NB4 (cell line): ENCODE measurements at places on chromosomes 2 and 18.

DNA sequence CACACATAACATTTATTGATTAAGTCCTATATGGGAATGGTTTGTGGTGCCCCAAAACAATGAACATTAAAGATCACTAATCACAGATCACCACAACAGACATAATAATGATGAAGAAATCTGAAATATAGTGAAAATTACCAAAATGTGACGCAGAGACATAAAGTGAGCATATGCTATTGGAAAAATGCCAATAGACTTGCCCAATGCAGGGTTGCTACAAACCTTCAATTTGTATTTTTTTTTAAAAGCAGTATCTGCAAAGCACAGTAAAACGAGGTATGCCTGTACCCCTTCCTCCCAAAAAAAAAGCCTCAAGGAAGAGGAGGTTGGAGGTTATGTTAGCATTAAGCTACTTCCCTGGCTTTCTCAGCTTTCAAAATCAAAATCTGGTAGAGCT lies 131.1 kb downstream of the RBMS1 start:
- DNase-seq: no peak

- DNase-seq: no peak
These were observed 425.4 kb downstream of the NYAP2 start for GRCh38 chr2:225824748-225825449.

GRCh38 chr18:74476140-74476539 lies 19.0 kb upstream of the DIPK1C start:
- peak; percentile 10 for DNase-seq

GRCh38 chr2:232416521-232417470 lies 10.2 kb downstream of the ALPG start:
- DNase-seq: no peak

DNA sequence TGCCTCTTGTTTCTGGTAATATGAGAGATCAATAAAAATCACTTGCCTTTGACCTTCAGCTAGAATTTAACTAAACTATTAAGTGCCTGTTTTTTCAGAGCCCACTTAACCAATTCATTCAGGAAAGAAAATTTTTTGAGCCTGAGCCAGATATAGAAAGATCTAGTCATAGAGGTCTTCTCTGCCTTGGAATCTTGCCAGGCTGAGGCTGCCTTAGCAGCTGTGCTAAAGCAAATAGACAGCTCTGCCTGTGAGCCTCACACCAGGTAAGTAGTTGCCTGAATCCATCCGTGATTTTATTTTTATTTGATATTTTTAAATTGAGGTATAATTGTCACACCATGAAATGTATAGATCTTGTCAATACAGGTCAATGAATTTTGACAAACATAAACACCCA lies 27.4 kb downstream of the EVX2 start:
- no peak for DNase-seq

DNA sequence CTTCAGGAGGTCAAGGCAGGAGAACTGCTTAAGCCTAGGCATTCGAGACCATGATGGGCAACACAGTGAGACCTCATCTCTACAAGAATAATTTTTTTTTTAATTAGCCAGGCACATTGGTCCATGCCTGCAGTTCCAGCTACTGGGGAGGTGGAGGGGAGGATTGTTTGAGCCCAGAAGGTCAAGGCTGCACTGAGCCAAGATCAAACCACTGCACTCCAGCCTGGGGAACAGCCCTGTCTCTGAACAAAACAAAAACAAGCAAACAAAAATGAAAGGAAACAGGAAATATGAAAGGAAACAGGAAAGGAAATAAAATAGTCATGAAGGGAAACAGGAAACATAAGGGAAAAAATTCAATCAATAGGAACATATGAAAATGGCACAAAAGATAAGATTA lies 64.7 kb upstream of the TMEM247 start:
- no peak for DNase-seq

- peak; percentile 98 for DNase-seq
These were observed 11.3 kb downstream of the STK17B start for GRCh38 chr2:196160101-196160500.

GRCh38 chr2:218363736-218364135 lies 7.1 kb downstream of the CATIP start:
- no peak for DNase-seq

DNA sequence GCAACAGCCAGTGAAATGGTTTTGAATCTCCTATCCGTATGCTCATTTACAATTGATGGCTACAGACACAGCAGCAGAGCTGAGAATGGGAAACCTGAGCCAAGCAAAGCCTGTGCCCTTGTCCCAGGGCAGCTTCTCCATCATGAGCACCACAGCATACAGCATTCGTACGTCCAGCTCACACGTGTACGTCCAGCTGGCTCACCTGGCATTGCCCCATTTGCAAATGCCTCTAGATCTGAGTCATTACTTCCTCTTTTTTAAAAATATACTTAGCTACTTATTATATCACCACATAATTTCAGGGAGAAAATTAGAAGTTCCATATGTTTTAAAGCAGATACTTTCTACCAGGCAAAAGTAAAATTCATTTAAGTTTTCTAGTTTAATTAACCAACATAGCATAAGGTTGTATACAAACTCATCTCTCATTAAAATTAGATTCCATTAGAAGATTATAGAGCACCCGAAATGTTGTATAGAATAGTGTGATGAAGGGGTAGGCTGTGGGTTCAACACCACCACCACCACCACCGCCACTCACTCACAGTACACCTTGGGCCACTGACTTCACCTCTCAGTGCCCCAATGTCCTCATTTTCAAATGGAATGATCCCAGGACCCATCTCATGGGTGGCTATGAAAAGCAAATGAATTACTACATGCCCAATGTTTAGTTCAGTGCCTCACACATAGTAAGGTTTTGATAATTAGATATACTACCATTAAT lies 31.4 kb upstream of the TMEM177 start:
- peak; percentile 56 for DNase-seq

- no peak for DNase-seq
These were observed 97.3 kb downstream of the TACR1 start for GRCh38 chr2:75102011-75102410.

GRCh38 chr2:19708776-19709175 lies 193.0 kb downstream of the TTC32 start:
- no peak for DNase-seq

DNA sequence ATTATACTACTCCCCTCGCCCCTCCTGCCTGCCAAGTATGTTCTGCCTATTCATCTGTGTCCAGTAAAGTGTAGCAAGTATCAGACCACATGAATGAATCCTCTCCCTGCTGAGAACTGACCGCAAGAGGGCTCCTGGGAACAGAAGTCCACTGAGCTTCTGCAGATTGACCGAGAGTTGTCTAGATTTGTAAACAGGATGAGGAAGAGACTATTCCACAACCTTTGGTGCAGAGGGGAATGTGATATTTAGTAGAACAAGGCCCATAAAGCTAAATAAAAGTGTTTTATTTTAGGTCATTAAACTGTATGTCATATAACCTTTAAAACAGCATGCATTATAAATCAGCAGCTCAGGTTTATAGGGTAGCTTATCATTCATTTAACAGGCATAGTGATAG lies 377.0 kb downstream of the DCC start:
- DNase-seq: peak; percentile 50

DNA sequence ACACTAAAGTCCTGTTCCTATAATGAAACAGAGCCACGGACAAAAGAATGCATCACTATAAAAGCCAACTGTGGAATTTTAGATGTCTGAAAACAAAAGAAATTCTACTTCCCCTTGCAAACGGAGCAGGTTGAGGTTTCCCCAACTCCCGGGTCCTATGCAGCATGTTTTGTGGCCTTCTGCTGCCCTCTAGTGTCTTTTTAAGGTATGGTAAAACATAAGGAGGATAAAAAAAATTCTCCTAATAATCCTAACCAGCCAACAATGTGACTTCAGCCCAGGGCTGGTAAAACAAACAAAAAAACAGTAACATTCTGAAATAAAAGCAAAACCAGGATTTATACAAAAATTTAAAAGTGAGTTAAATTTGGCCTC lies 539.5 kb downstream of the NRXN1 start:
- peak; percentile 76 for DNase-seq
